ENCODE measurements at places on chromosomes 11 and 22.

- DNase-seq, result no peak
Measured at GRCh38 chr22:20109411-20110358, 6.2 kb upstream of the RANBP1 start.

DNA sequence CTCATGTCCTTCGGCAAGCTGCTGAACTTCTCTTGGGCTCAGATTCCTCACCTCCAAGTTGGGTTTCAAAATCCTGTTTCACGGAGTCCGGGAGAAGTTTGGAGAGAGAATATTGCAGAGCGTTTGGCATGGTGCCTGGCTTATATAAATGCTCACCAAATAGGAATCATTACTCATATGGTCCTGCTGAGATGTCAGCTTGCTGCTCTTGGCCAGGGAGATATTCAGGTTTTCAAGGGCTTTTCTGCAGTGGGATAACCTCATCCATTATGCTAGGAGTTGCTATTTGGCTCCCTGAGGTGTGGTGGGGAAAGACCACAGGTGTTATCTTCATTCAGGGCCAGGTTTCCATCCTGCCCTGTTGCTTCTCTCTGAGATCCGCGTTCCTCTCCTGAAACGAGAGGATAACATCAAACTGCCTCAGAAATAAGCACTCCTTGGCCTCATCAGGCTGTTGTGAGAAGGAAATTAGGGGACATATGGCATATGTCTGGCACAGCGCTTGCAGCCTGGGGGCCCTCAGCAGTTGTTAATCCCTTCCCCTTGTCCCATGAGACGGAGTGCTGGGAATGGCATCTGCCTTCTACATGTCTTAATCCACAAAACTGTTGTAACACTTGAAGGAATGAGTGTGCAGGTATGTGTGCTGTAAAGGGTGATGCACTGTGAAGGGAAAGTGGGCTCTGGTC lies 29.9 kb upstream of the ACER3 start:
- no peak for DNase-seq

DNA sequence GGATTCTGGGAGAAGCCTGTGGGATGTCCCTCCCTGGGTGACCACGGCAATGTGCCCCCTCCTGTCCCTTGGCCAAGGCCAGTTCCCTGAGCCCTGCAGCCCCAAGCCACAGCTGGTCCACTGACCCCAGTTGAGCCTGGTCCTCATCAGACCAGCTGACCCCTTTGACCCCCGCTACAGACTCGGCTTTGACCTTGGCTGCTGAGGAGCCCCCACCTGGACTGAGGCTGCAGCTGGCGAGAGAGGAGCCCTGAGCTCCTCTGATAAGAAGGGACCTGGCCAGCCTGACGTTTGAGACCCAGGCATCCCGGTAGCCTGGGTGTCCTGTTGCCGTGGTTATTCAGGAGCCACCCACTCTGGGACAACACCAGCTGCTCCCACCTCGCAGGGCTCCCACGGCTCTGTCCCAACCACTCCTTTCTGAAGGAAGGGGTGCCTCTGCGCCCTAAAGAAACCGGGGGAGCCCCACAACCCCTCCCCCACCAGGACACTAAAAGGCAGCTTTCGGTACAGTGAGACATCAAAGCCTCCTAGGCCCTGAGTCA lies 3.0 kb downstream of the ASCL2 start:
- DNase-seq, result no peak

DNA sequence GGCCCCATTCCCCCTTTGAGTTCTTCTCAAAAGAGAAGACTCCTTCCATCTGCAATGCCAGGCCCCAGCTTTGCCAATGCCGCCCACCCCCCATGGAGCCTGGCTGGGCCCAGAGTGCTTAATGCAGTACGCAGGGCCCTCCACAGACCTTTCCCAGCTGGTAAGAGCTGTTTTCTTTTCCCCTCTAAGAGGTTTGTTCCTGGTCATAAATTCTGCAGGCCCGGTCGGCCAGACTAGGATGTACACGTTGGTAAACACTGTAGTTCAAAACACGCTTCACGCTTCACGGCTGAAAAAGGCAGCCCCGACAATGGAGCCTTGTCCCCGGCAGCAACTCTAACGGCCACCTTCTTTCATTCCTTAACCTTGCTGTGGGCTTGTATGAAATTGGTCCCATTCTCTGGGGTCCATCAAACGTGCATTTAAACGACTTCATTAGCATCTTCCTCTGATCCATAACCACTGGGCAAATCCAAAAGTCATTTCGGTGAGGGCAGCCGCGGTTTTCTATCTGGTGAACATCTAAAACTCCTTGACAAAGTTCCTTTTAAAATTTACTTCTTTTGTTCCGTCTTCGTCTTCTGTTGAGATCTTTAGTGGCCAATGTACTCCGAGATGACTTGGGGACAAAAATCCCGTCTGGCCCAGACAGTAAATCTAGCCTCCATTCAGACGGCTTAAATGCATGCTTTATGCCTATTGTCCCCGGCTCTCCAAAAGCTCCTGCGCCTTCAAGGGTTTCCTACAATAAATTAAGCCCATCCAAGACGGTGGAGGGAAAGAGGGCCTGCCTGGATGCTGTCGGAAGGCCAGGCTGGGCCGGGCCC lies 60.0 kb upstream of the MYEOV start:
- DNase-seq, result no peak

GRCh38 chr11:29879560-29879959 lies 137.3 kb downstream of the KCNA4 start:
- no peak for DNase-seq

DNA sequence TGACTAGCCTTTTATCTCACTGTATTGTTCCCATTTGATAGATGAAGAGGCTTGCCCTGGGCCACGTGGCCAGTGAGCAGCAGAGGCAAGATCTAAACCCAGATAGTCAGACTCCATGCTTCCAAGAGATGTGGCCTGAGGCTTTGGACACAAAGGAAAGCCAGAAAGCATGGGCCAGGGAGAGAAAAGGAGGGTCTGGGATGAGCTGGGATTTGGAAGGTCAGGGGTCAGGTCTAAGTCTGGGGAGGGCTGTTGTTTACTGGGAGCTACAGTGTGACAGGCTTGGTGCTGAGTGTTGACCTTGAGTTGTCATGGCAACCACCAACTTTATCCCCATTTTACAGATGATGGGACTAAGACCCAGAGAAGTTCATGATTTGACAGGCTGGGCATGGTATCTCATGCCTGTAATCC lies 2.1 kb downstream of the SLC35E4 start:
- no peak for DNase-seq

DNA sequence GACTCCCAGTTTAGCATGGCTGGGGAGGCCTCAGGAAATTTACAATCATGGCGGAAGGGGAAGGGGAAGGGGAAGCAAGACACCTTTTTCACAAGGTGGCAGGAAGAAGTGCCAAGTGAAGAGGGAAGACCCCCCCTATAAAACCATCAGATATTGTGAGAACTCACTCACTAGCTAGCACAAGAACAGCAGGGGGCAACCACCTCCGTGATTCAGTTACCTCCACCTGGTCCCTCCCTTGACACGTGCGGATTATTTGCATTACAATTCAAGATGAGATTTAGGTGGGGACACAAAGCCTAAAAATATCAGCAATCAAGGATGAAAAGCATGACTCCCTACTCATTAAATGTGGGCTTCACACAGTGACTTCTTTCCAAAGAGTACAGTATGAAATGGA lies 155.0 kb upstream of the CCDC90B start:
- no peak for DNase-seq

Measured in activated naive CD4-positive, alpha-beta T cell treated with Interleukin-2 at 50 U/mL for 16 hours (primary cell).